ENCODE measurements at places on chromosomes 2 and 18.

DNA sequence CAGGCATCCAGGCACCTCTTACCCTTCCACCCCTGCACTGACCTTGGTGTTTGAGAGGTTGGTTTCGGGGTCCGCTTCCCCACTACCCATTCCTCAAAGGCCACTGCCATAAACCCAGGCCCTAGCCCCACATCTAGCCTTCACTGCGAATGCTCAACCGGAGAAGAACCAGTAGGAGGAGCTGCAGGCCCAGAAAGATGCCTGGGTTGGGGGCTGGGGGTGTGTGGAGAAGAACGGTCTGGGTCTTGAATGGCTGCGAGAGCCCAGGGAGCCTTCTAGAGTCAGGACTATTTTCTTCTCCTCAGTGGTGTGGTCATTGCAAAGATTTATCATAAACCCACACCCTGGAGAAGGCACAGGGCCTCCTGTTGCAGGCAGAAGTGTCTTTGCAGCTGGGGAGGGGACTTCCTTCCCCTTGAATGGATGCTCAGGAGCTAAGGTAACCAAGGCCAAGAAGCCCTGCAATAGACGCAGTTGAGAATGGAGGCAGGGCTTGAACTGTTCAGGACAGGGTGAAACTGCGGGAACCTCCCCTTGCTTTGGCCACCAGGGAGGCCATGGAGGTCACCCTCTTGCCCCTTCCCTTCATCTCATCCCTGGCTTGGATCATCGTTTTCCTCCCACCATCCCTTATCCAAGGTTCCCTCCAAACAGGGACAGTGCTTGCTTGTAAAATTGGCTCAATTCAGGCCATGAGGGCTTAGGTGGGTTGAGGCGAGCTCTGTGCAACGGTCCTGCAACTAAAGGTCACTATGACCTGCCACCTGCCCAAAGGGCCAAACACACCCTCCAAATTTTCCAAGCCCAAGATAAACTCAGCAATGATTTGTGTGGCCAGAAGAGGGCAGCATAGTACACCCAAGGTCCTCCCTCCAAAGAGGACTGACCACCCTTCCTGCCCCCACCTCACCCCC lies 20.9 kb downstream of the THNSL2 start:
- DNase-seq, result no peak

DNA sequence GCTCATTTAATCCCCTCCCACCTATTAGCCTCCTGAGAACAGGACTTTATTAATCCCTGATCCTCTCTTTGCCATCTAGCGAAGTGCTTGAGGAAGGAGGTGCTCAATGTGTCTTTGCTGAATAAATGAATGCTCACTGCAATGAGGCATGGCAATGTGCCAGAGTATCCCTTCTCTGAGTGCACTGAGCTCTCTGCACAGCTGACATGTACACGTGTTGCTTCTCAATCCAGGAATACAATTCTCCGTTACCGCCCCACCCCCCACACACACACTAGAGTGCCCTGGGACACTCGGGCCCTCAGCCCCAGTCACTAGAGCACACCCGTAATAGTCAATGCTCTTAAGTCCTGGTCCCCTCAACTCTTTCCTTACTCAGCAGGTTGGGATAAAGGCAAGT lies 41.4 kb downstream of the FAM178B start:
- DNase-seq, result no peak

DNA sequence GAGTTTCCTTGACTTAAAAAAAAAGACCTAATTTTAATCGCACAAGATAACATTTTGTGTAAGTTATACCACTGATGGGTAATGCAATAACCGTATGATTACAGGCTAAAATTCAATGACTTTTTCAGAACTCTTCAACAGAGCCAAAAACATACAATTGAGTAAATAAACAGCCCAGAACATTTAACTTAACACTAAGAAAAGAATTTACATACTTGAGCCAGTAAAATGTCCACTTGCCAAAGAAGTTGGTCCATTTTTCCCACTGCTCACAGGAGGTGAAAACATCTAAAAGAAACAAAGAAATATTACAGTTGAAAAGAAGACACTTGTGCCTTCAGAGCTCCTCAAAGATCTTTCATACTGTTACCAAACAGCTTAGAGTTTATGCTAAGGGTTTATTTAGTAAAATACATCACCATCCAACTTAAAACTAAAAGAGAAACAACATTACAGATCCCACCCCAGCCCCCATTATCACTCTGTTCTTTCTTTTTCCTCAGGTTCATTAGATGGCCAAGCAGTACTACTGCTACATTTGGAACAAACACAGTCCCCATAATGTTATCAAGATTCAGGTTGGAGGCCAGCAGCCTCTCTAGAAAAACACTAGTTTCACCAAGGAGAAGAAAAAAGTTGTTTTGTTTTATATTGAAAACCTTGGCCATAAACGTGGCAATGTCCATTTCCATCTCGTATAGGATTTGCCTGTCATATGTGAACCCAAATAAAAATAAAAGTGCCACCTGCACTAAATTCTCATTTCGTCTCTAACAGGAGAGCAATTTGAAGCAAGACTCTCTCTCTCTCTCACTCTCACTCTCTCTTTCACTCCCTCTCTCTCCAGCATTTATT lies 2.7 kb downstream of the TCF4 start:
- DNase-seq, result no peak

- DNase-seq, result no peak
Observed at GRCh38 chr2:6526093-6526824, 339.4 kb downstream of the CMPK2 start.

GRCh38 chr18:6118080-6118479 lies 222.8 kb upstream of the TMEM200C start:
- DNase-seq, result no peak

DNA sequence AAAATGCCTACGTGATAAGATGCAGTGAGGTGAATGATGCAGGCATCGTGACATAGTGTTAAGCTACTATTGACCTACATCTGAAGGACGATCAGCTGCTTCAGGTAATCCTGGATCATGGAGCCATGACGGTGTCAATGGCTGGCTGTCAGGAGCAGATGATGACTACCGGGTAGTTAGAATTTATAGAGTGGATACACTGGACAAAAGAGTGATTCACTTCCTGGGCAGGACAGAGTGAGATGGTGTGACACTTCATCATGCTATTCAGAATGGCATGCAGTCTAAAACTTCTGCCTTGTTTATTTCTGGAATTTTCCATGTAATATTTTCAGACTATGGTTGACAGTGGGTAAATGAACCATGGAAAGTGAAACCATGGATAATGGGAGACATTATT lies 29.5 kb downstream of the METTL8 start:
- no peak for DNase-seq

- no peak for DNase-seq
Observed at GRCh38 chr2:36455011-36455410, 99.4 kb downstream of the CRIM1 start.

GRCh38 chr2:141517180-141517851 lies 613.5 kb downstream of the LRP1B start:
- no peak for DNase-seq

- DNase-seq, result no peak
Observed at GRCh38 chr2:207984765-207985480, 40.4 kb downstream of the PLEKHM3 start.

DNA sequence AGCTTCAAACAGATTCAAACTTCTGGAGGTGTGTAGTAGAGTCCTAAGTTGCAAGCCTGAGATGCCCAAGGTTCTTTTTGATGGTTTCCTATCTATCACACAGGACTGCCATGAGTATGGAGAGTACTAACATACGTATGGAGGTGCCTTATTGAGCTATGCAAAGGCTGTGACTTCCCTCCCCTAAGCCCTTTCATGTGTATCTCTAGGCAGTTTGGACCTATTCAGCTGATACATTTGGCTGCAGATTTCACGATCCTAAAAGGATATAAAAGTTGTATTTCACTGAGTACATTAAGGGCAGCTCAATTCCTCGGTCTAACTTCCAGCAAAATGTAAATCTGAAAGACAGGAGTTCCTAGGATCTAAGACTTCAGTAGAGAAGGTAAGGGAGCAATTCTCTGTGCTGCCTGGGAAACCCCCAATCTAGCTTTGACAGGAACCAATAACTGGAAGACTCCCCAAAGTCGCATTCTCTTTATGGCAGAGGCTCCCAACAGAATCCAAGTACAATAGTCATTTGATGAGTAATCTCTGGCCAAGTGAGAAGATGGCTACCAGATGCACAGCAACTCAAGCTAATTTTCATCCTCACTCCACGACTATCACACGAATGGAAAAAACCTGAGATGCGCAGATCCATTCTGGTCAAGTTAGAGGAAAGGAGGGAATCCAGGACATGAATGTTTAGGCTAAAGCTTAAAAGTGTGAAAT lies 83.8 kb downstream of the ATL2 start:
- DNase-seq, result no peak

- DNase-seq, result no peak
Observed at GRCh38 chr2:192044496-192044895, 150.2 kb downstream of the TMEFF2 start.

DNA sequence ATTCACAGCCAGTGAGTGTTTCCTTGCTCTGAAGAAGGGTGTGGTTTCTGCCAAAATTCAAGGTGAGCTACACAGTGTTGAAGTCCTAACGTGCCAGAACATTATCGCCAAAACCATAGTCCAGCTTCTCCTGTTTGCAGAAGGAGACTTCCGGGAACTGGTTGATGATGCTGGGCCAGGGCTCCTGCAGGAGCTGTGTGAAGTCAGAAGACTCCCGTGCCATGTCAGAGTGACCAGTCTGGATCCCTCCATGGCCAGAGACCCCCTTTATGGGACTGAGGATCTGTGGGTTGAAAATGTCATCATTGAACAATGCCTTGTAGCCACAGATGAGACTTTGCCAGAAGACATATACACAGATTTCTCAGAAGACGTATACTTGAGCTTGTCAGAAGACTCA lies 96.0 kb upstream of the RAB12 start:
- DNase-seq, result peak; percentile 21

DNA sequence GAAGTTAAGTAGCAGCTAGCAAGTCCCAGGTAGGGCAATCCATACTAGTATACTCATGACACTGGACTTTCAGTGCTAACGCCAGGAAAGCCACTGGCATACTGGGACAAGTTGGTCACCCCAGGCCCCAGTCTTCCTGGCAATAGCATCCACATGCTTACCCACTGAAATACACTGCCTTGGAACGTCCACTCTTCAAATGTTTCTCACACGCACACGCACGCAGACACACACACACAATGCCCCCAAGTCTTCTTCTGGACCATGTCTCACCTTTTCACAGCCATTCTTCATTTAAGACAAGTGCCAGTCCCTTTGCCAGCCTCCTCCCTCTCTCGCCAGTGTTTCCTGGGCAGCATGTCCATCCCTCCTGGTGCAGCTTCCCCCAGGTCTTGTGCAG lies 8.7 kb upstream of the TEX261 start:
- DNase-seq, result no peak

- DNase-seq, result no peak
Observed at GRCh38 chr2:214322662-214323061, 88.2 kb upstream of the VWC2L start.

DNA sequence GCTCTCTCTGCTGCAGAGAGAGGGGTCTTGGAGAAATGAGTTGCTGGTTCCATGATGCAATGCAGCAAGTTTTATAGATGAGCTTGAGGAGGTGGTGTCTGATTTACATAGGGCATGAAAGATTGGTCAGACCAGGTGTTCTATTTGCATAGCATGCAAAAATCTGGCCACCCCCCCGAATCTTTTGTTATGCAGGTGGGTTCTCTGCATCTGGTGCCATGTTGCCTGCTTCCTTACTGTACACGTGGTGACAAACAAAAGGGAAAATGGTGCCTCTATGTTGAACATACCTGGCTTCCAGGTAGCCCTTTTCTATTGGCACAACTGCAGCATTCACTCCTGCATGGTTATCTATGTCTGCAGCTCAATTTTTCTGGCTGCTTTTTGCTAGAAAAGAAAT lies 169.4 kb downstream of the GALNT1 start:
- no peak for DNase-seq

GRCh38 chr2:105321875-105322646 lies 7.5 kb downstream of the TGFBRAP1 start:
- DNase-seq, result no peak

- DNase-seq, result no peak
Observed at GRCh38 chr18:8242151-8242696, 367.0 kb upstream of the RAB12 start.

DNA sequence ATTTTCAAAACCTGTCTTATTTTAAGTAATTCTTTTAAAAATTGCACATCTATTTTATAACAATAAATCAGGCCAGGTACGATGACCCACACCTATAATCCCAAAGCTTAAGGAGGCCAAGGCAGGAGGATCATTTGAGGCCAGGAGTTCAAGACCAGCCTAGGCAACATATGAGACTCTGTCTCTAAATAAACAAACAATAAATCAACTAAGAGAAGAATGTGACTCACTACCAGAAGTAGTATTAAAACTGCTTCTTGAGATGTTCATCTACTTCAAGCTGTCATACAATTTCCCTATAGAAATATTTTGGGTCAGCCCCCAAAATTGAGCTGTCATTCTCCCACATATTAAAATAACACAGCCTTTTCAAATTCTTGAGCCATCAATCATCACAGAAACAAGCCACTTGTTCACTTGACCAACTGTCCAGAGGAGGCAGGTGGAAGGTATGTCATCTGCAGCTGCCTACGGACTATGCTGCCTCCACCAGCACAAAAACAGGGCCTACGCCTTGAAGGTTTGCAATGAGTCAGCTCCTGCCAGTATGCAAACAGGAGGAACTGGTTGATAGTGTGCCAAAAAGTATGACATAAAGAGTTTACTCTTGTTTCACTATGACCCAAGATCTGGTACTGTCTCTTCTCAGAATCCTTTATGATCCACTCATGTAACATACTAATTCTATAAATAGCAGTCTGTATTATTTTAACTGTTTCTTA lies 33.6 kb downstream of the KIDINS220 start:
- no peak for DNase-seq

GRCh38 chr2:69561101-69561500 lies 82.4 kb downstream of the AAK1 start:
- no peak for DNase-seq

DNA sequence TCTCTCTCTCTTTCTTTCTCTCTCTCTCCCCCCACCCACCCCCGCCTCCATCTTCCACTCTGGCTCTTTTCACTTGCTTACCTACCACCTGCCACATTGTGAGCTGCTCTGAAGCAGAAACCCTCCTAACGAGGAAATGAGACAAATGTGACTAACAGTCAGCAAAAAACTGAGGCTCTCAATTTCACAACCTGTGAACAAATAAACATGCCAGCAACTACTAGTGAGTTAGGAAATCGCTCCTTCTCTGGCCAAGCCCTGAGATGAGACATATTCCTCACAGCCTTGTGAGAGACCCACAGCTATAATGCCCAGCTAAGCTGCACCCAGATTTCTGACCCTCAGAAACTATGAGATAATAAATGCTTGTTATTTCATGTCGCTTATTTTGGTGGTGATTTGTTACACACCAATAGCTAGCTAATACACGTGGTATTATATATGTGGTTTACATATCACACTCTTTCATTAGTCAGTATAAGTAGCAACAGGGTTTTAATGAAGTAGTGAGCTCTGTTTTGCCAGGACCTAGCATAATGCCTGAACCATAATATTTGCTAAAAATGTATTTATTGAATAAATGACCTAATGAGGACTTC lies 8.4 kb upstream of the ZNF521 start:
- DNase-seq, result no peak

GRCh38 chr2:122007577-122007976 lies 252.1 kb downstream of the TSN start:
- DNase-seq, result peak; percentile 54

GRCh38 chr2:37219046-37219445 lies 12.3 kb downstream of the CEBPZ start:
- DNase-seq, result no peak

GRCh38 chr2:27094353-27094984 lies 7.9 kb downstream of the KHK start:
- DNase-seq, result no peak
